ENCODE measurements at places on chromosomes 3 and 15.
A peak's percentile ranks its signal among the peaks of the same experiment; 100 is the strongest.

DNA sequence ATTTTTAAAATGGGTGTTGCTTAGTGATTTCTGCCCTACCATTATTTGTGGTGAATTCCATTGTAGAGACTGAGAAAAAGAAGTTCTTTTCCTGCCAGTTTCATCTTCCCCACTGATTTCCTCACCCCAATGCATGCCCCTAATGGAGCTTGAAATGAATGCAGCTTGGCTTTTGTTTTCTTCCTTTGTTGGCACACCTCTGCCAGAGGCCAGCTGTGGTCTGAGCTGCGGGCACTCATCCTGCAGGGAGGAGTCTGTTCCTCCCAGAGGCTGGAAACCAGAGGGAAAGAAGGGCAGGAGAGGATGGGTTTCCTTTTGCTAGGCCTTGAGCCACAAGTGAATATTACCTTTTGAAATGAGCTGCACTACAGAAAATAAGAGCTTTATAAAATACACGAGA, 9.3 kb upstream of the ST8SIA2 start:
- DNase-seq = no peak

- no peak for DNase-seq
These were observed 38.8 kb upstream of the PCSK6 start for GRCh38 chr15:101528108-101528916.

DNA sequence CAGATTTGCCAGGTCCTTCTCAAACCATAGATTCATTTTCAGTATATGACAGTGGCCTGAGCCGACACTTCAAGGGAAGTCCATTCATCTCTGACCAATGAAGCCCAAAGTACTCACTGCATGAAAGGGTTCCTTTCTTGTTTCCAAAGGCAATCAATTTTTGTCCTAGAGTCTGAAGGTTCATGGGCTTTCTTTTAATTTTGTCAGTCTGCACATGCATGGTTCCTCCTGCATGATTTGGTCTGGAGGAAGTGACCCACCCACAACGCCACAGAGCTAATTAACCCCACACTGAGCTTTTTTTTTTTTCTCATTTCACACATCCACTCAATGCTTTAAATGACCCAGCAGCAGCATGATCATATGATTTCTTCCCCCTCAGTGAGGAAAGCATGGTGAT, 216.4 kb downstream of the TIGIT start:
- no peak for DNase-seq

GRCh38 chr15:55094136-55094535, 102.6 kb downstream of the RSL24D1 start:
- no peak for DNase-seq

DNA sequence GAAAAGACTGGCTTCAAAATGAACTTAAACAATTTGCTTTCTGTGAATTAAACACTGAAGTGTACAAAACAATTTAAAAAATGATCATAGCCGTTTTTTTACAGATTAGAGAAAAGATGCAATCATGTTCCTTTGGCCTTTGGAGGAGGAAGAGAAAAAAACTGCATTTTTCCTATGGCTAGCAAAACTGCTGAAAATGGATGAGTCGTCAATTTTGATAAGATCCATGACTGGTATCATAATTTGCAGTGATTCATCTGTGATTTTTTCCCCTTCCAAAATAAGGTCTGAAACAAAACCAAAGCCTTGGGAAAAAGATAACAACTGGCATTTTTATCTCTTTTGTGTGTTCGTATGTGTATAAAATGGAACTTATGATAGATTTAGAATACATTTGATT, 255.6 kb upstream of the SATB1 start:
- no peak for DNase-seq

GRCh38 chr3:36941162-36941561, 3.7 kb downstream of the TRANK1 start:
- no peak for DNase-seq

- DNase-seq = no peak
These were observed 158.2 kb downstream of the RPLP1 start for GRCh38 chr15:69610858-69611257.

DNA sequence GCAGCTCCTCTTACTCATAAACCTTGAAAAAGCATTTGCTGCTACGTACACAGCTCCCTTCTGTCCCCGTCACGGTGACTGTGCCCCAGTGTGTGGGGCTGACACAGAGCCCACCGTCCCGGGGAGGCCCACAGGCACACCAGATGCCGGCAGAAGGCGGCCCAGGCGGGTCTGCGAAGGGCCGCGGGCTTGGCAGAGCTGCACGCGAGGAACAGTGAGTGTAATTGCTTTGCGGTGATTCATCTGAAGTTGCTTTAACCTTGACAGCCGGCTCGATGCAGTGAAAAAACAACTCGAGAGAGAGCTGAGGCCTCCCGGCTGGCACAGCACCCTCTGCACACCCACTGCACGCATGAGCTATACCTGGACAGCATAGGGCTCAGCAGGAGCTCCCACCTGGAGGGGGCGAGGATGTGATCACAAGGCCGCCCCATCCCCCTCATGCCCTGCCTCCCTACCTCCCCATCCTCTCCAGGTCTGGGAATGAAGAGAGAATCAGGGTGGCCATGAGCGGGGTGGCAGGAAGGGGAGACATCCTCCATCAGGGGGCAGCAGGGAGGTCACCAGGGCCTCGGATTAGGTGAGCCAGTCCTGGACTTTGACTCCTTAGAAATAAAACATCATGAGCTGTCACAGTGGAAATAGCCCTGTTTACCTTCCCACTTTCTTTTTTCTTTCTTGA, 172.7 kb downstream of the MEGF11 start:
- DNase-seq = no peak

DNA sequence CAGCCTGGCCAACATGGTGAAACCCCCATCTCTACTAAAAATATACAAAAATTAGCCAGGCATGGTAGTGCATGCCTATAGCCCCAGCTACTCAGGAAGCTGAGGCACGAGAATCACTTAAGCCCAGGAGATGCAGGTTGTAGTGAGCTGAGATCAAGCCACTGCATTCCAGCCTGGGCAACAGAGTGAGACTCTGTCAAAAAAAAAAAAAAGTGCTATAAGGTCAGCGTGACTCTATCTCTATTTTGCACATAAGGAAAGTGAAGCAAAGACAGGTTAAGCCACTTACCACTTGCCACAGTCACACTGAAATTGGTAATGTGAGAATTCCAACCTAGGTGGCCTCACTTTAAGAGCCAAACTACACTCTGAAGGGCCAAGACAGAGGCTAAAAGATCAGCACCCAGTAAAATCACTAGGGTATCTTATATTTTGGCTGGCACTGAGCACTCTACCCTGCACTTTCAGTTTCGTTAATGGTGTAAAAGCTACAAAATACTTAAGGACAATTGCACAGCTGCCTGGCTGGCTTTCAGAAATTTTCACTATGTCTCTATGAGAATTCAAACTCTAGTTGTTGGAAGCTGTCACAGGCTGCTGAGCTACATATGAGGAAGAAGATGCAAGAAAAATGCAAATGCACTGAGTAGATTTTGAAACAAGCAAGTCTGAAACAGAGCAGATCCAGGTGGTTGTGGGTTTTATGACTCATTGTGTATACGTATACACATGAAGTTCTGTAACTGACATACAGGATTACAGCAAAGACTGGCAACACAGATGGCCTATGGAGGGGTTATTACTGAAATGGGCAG, 32.7 kb downstream of the TRANK1 start:
- DNase-seq = peak; percentile 19

DNA sequence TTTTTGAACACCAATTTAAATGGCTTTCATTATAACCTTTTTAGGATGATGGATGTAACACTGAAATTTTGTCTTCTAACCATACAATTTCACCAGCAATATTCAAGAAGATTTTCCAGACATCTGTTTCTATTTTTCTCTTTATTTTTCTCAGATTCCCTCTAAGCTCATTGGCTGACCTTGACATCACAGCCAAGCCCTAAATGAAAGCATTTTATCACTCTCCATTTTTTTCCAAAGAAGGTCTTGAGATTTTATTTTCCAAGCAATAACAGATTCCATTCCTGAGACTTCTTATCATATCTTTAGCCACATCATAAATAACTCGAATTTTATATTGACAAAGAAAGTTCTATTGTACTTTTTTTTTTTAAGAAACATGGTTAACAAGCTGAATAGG, 392.6 kb upstream of the THBS1 start:
- DNase-seq = no peak

DNA sequence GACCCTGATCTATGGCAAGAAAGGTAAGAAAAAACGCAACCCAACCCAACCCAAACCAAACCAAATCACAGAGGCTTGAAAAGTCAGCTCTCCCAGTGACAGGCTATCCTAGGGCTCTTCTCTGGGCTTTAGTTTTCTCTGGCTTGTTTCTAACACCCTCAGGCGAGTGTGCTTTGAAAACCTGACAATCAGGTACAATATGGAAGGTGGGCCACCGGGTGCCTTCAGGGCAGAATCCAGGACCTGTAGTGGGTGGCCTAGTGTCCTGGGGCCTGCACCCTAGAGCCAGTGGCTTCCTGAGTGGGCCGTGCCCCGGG, 46.8 kb downstream of the BHLHE40 start:
- DNase-seq = no peak

Measured in stimulated activated naive CD8-positive, alpha-beta T cell treated with anti-CD3 and anti-CD28 coated beads, Interleukin-15, Interleukin-2, amounts not matched to agents 100 U/mL and 50 U/mL, for 24 hours (primary cell).